ENCODE measurements at places on chromosomes 2 and 18.
A peak's percentile ranks its signal among the peaks of the same experiment; 100 is the strongest.

- DNase-seq = no peak
Observed at GRCh38 chr18:7514796-7515440, 52.2 kb upstream of the PTPRM start.

DNA sequence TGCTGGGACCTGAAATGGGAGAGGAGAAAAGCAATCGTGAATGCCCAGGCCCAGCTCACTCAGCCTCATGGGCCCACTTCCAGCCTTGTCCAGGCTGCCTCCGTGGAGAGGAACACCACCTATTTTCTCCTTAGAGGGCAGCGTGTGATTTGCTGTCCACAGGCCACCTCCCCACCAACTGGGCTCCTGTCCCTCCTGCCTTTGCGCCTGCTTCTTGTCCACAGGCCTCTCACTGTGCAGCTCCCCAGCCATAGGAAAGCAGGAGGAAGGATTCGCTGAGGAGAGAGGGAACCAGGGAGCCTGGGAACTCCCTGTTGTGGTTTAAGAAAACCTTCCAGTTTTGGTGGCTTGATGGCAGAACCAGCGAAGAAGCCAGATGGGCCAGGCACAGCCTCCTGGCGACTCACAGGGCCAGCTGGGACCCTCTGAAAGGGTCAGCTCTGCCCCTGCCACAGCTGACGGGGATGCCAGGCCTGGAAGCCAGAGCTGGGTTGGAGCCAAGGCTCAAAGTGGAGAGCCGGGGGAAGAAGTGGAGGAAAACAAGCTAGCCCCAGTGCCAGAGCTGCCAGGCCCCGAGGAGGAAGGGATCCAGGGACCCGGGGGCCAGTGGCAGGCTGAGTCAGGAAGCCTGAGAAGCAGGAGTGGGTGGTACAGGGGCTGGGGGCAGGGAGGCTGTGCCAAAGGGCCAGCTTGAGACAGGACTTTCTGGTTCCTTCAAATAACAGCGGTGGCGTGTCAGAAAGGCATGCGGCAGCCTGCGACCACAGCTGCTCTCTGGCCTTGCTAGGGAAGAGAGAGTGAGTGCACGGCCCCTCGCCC lies 9.9 kb downstream of the TMBIM1 start:
- DNase-seq = peak; percentile 83

- no peak for DNase-seq
Observed at GRCh38 chr2:166786707-166787106, 101.6 kb upstream of the XIRP2 start.

GRCh38 chr18:43322132-43322531 lies 44.8 kb upstream of the SYT4 start:
- DNase-seq = no peak

DNA sequence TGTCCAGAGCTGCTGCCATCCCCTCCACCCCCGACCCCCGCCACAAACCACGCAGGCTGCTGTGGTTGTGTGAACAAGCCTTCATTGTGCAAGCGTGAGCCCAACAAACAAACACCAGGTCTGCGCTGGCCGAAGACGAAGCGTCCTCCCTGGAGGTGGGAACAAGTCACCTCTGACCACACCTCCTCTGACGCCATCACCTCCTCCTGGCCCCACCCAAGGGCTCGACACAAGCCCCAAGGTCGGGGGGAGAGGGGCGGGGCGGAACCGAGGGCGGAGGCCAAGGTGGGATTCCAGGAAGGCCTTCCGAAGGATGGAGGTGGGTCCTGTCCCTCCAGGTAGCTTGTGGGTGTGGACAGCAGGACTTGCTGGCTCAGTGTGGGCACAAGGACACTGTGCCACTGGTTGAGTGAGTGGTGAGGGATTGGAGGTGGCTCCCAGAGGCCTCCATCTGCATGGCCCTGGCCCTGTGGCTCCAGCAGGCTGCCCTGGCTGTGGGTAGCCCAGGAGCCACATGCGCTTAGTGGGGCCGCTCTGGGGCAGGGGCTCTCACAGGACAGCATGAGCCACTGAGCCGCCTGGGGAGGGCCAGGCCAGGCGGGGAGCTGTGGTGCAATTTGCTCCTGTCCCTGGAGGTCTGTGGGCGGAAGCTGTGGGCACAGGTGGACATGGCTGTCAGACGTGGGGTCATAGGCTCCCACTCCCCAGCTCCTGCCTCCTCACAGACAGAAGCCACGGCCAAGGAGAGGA lies 7.4 kb upstream of the GPR17 start:
- no peak for DNase-seq

DNA sequence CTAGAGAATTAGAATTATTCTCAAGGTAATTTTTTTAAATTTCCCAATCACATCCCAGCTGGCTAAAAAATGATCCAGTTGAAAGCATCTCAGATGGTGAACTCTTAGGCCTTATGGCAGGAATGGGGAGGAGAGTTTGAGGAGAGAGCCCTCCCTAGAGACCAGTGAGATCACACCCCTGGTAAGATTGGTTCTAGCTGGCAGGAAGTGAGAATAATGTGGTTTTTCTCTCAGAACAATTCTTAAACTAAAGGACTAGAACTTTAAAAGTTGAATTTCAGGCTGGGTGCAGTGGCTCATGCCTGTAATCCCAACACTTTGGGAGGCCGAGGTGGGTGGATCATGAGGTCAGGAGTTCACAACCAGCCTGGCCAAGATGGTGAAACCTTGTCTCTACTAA lies 120.2 kb downstream of the MYO3B start:
- no peak for DNase-seq

GRCh38 chr2:31660812-31661335 lies 80.1 kb upstream of the SRD5A2 start:
- DNase-seq = no peak

DNA sequence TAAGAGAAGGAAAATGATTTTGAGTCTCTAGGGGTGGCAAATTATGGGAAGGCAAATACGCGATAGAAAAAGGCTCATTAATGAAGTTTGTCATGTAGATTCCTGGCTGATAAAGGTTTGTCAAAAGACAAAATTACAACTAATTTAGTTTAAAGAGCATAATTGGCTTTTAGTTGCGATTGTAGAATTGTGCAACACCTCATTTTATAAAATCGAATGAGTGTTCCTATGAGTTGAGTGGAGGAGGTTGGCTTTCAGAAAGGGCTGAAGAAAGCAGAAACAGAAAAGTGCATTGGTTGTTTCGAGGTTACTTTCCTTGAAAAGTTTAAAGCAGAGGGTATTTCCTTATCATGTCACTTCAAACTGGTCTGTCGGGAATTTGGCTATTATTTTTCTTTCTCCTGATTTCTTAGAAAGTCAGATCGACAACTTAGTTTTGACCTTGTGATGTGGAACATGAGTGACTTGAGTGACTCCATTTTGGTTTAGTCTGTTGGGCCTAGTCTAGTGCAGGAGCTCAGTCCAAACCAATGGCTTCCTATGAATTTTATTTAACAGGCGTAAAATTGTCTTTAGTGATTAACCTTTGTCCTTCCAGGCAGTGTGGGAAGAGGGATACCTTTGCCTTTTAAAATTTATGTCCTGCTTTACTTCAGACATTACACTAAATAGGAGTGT lies 2.2 kb upstream of the PCYOX1 start:
- DNase-seq = no peak

DNA sequence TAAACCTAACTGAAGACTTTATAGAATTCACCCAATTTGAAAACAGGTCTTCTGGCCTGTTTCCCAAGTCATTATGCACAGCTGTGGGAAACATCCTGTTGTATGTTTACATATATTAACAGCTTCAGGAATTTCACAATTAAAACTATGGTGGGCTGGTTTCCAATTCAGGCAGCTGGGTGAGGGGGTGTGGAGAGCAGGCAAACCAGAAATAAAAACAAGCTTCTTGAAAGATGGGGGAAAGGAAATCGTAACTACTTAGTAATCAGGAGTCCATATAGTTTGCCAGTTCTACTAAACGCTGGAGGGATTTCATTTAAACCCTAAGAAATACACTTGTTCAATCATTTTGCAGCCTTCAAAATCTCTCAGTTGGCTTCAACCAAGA lies 22.8 kb downstream of the ATP8B1 start:
- no peak for DNase-seq

DNA sequence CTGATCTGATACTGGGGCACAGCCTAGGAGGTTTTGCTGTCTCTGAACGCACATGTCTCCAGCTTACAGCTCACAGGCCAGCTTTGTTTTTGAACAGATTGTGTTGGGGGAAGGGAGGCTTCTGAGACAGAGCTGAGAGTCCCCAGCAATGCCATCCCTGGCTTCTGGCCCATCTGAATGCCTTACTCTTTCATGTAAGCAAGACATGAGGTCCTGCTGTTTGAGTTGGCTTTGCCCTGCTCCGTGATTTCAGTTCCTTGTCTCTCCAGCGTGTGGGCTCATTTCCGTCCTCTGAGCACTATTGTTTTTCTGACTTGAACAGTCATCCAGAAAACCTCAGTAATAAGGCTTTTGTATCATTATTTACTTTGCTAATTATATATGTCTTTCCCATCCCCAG lies 194.9 kb upstream of the TNP1 start:
- DNase-seq = peak; percentile 98

DNA sequence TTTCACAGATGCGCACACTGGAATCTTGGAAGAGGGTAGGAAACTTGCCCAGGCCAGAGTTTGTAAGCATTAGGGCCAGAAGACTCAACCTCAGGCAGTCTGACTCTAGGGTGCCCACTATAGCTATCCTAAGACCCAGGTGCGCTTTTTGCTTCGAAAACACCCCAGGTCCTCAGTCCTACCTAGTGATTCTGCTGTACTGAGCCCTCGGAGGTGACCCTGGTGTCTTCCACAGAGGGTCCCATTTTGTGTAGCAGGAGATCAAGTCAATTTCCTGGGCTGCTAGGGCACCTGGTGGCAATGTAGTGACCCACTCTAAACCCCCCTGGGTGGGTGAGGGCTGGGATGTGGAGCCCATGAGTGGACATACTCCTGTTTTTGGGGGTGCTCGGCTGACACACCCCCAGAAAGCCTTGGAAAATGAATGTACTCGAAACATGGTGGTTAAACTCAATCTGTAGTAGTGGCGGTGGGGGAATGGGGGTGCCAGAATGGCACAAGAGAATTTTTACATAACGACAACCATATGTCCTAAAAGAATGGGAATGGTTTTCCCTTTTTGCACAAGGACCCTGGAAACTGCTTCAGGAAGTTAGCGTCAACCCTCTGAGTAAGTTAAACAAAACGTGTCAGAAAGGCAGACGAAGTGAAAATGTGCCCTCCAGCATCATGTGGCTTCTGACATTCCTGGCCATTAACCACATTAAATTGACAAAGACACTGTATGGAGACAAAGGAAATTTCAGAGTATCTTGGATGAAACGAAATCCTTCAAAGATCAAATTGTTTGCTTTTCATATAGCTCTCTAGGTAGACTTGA lies 218.0 kb upstream of the COPS8 start:
- DNase-seq = no peak

DNA sequence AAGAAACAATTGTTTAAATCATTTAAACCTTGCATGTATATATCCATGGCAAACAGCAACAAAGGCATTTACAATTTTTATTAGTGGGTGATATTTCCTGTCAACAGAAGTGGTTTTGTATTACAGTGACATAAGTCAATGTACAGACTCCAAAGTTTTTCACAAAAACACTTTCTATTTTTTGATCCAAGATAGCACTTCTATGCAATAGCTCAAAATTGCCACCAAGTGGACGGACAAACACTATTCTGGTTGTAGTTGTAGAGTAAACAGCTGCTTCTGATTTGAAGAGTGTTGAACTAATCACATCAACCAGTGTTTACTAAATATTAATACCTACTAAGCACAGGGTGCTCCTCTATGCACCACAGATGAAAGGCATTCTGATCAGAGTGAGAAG lies 421.4 kb downstream of the NCKAP5 start:
- no peak for DNase-seq

DNA sequence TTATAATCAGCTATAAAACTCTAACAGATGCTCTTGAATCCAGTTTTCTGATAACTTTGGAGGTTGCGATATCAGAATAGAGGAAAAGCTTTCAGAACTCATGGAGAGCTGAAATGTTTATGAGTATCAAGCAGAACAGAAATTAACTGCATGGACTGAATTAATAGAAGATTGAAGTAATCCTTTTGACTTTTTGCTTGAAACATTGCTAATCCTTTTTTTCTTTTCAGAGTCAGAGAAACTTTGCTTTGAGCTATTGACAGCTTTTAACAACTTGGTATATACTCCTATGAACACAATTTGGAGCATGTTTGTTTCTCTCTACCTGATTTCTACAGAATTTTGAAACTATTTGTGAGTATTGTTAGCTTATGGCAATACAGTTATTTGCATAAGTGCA lies 1254.8 kb downstream of the LRP1B start:
- DNase-seq = no peak

Measured in G401 (cell line).